Activated CD8-positive, alpha-beta memory T cell treated with anti-CD3 and anti-CD28 coated beads, Interleukin-2, amount 10 ng/mL, durations not matched to agents 7 days and 5 days (primary cell): ENCODE measurements at places on chromosomes 12 and 14.
A peak's percentile ranks its signal among the peaks of the same experiment; 100 is the strongest.

- no peaks in the 10 kb centered on the region for H3K36me3 ChIP-seq
- H3K27me3 ChIP-seq, result no peaks in the 10 kb centered on the region
Observed at GRCh38 chr14:43914041-43914693, 592.9 kb downstream of the FSCB start.

DNA sequence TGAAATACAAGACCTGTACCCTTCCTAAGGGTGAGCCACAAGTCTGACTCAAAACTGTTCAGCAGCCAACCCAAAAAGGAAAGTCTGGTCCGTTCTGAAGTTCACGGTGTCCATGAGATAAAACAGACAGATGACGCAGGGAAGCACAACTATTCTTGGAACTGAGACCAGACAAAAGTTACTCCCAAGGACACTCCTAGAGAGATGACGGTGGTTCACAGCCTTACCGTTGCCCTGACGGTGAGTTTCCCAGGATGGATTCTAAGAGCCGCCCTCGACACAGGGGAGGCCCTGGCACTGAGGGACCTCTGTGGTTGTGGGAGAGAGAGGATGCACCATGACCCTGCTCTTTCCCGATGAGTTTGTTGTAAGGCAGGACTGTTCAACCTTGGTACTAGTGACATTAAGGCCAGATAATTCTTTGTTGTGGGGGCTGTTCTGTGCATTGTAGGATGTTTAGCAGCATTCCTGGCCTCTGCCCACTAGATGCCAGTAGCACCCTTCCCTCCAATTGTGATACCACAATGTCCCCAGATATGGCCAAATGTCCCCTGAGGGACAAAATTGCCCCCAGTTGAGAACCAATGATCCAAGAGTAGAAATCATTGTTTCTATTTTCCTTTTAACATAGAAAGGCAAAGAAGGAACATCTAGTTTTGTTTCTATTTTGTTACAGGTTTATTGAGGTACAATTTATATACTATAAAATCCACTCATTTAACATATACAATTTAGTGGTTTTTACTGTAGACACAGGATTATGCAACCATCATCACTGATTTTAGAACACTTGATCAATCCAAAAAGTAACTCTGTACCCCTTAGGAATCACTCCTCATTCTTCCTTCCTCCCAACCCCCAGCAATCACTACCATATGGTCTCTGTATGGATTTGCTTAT lies 23.0 kb downstream of the OR10P1 start:
- H3K4me1 ChIP-seq, result no peaks in the 10 kb centered on the region
- DNase-seq, result no peak
- H3K27me3 ChIP-seq, result peaks cover 19% of the 10 kb centered on the region
- no peaks in the 10 kb centered on the region for H3K36me3 ChIP-seq

- DNase-seq, result peak; percentile 94
- no peak within 1 kb of the TSS for H3K4me3 ChIP-seq
- peaks cover 22% of the 10 kb centered on the region for H3K4me1 ChIP-seq
- no peaks in the 10 kb centered on the region for H3K27me3 ChIP-seq
- no peak within 1 kb of the TSS for H3K27ac ChIP-seq
Observed at GRCh38 chr12:46268583-46269428, at the start of gene SLC38A1. Gene SLC38A1 (minus strand): TSS chr12:46269043. CDS start chr12:46239800, 29,243 bp downstream.

DNA sequence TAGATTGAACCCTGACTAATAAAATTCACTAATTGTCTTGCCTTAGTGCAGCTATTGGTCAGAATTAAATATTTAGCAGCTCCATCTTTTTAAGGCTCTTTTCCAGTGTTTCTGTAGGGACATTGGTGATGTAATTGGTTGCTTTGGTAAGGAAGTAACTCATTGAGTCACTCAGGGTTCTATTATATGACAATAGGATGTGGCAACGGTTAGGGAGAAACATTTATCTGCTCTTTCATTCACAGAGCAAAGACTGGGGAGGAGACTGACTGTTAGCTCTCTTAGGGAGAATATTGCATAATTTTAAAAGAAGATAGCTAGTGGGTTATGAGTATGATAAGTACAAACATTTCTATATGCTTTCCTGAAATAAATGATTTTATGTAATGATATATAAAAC lies 616.5 kb downstream of the TRHDE start:
- no peaks in the 10 kb centered on the region for H3K4me1 ChIP-seq
- no peak overlapping the region for H3K27ac ChIP-seq
- H3K4me3 ChIP-seq, result no peak overlapping the region
- H3K36me3 ChIP-seq, result no peaks in the 10 kb centered on the region
- H3K27me3 ChIP-seq, result no peaks in the 10 kb centered on the region

- H3K27ac ChIP-seq, result peak overlapping the region; percentile 94
- peaks cover 18% of the 10 kb centered on the region for H3K36me3 ChIP-seq
- peaks cover 60% of the 10 kb centered on the region for H3K4me1 ChIP-seq
- peak overlapping the region; percentile 97 for H3K4me3 ChIP-seq
- DNase-seq, result no peak
Observed at GRCh38 chr14:59483363-59483762, 845 bp downstream of the L3HYPDH start.

DNA sequence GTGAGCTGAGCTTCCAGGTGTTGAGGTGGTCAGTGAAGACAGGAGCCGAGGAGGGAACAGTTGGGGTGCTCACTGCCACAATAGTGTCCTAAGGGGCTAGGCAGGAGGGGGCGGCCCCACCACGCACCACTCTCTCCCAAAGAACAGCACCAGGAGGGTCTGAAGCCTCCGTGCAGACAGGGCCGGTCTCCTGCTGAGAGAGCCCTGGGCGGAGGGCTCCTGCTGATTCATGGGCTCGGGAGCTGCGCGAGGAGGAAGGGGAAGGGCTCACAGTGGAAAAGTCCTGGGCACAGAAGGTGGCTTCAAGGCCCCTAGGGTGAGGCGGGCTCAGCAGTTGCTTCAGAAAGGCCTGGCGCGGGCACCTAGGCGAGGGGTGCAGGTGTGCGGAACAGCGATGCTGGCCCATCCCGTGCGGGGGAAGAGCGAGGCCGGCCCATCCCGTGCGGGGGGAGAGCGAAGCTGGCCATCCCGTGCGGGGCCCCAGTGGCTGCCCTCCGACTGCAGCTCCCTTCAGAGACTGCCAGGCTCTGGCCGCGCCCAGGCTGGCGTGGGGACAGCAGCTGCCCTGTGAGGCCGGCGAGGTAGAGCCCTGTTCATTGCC lies 176.7 kb downstream of the ADGRD1 start:
- no peaks in the 10 kb centered on the region for H3K4me1 ChIP-seq
- H3K27ac ChIP-seq, result no peak overlapping the region
- no peaks in the 10 kb centered on the region for H3K36me3 ChIP-seq
- no peaks in the 10 kb centered on the region for H3K27me3 ChIP-seq

DNA sequence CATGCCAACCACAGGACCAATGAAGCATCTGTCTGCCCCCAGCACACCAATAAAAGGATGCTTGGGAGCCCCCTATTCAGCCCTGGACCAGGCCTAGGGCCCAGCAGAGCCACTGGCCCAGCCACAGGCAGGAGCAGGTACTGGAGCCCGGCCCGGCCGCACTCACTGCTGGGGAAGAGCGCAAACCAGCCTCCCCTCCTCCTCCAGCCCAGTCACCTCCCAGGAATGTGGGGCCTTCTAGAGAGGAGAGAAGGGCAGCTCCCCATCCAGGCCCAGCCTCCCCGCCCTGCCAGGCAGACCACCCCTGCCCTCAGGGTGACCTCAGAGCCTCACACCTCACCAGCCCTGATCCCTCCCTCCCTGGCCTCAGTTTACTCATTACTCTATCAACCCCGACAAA lies 56.2 kb downstream of the CCNK start:
- DNase-seq, result no peak
- H3K36me3 ChIP-seq, result no peaks in the 10 kb centered on the region
- no peaks in the 10 kb centered on the region for H3K4me1 ChIP-seq
- no peak overlapping the region for H3K4me3 ChIP-seq
- H3K27me3 ChIP-seq, result no peaks in the 10 kb centered on the region
- no peak overlapping the region for H3K27ac ChIP-seq

DNA sequence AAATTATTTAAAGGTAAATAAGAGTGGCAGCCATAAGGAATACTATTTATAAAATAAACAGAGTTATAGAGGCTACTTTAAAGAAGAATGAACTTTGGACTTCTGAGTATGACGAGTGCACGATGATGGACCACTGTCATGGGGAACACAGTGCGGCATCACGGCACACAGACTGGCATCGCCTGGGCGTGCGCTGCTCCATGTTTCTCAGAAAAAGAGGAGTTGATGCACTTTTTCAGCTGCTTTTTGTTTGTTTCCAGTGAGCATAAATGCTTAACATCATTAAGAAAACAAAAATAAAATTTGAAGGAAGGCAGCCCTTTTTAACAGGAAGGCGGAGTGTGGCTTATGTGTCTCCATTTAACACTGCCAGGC lies 23.3 kb upstream of the EAPP start:
- H3K36me3 ChIP-seq, result peaks cover 15% of the 10 kb centered on the region
- H3K27me3 ChIP-seq, result no peaks in the 10 kb centered on the region
- no peaks in the 10 kb centered on the region for H3K4me1 ChIP-seq
- no peak overlapping the region for H3K27ac ChIP-seq

DNA sequence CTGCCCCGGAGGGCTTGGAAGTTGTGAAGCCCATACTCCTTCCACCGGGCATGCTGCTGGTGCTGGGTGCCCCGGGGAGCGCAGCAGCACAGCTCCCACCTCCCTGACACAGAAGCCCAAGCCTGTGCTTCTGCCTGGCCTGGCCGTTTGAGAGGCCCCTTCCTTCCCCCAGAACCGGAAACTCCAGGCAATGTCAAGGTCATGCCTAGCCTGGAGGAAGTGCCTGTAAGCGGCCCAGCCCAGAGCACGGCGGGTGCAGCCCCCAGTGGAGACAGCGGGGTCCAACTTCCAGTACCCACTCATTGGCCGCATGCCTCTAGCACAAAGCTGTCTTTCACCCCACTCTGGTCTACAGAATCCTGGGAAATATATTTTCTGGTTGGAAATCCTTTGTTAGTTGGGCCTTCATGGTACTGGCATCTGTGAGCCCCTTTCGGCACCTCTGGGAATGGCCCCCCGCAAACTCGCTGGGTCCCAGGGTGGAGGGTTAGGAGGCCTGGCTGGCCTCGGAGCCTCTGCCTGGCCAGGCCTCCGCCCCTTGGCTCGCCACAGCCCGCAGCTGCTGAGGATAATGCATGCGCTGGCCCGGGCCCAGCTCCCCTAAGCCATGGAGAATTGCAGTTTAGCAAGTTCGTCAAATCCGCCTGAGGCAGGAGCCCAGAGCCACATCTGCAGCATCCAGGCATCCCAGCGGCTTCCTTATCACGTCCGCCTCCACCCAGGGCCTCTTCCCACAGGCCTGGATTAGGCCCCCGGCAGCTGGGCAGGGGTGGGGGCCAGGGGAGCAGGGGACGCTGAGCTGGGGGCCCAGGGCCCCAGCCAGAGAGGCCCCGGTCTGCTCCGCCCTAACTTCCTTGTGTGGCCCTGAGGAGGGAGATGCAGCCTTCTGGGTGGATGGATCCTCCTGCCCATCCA lies 48.9 kb upstream of the DLK1 start:
- H3K27ac ChIP-seq, result no peak overlapping the region
- H3K27me3 ChIP-seq, result peaks cover 28% of the 10 kb centered on the region
- no peak for DNase-seq
- no peak overlapping the region for H3K4me3 ChIP-seq

GRCh38 chr12:125797421-125798175 lies 732.4 kb downstream of the AACS start:
- no peak for DNase-seq
- no peaks in the 10 kb centered on the region for H3K27me3 ChIP-seq

- no peaks in the 10 kb centered on the region for H3K4me1 ChIP-seq
- no peaks in the 10 kb centered on the region for H3K36me3 ChIP-seq
- H3K27me3 ChIP-seq, result peaks cover 26% of the 10 kb centered on the region
- no peak overlapping the region for H3K27ac ChIP-seq
- DNase-seq, result no peak
Observed at GRCh38 chr12:15011162-15011561, 38.3 kb downstream of the PDE6H start.

DNA sequence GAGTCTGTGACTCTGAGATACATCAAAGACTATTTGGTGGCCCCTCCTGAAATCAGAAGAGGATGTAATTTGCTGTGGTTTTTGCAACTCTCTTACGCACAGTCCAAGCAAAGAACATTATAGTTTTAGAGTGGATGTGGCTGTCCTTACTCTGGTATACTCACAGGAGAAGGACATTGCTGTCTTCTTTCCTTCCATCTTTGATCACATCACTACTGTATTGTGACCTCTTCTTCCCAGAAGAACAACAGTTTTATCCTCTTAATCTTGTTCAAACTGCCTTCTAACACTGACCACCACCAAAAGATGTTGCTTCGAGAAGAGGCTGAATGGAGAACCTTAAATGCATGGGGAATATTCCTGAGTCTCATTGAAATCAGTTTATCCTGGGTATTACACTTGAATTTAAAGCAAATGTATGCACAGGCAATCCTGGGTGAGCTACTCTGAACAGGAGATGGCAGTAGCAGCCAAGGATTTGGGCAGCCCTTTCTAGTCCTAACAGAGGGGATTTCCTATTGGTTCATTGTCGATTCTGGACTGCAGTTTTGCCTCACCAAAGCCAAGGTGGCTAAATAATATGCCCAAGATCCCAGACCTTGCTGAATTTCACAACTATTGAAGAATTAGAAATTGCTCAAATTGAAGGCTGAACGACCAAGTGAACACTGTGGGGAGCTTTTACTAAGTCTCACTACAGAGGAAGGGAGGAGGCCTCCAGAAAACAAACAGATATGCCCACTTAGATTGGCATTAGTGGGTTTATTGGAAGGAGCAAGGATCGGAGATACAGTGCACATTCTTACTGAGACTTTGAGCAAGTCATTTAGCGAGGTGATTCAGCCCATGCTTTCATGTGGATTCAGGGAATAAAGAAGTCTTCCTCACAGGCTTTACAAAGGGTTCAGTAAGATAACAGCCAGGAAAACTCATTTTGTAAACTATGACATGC lies 282.8 kb downstream of the PAWR start:
- H3K27ac ChIP-seq, result no peak overlapping the region
- no peaks in the 10 kb centered on the region for H3K4me1 ChIP-seq
- H3K36me3 ChIP-seq, result no peaks in the 10 kb centered on the region
- no peaks in the 10 kb centered on the region for H3K27me3 ChIP-seq
- no peak for DNase-seq

DNA sequence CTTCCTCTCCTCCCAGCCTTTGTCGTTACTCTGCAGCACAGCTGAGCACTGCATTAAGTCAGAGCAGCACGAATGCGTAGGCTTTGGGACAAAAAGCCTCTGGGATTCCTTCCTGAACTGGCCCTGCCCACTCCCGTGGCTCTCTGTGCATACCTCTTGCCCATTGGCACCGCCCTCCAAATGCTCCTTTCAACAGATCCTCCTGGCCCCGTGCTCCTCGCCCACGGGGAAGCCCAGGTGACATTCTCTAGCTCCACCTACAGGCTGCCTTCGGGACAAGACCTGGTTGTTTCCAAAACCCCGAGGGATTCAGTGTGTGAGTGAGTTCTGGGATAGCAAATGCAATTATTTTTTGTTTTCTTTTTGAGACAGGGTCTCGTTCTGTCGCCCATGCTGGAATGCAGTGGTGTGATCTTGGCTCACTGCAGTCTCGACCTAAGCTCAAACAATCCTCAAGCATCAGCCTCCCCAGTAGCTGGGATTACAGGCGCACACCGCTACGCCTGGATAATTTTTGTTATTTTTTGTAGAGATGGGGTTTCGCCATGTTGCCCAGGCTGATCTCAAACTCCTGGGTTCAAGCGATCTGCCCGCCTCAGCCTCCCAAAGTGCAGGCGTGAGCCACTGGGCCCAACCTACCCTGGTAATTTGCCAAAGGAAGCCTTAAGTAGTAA lies 17.9 kb upstream of the TDRD9 start:
- DNase-seq, result peak; percentile 79
- peak overlapping the region; percentile 38 for H3K4me3 ChIP-seq
- peak overlapping the region; percentile 63 for H3K27ac ChIP-seq
- peaks cover 2% of the 10 kb centered on the region for H3K27me3 ChIP-seq
